ENCODE measurements at places on chromosomes 2 and 18.

- no peak for DNase-seq
Observed at GRCh38 chr2:200357845-200358244, 51.4 kb downstream of the SPATS2L start.

GRCh38 chr2:33122726-33123125, 176.0 kb downstream of the LTBP1 start:
- DNase-seq: no peak

DNA sequence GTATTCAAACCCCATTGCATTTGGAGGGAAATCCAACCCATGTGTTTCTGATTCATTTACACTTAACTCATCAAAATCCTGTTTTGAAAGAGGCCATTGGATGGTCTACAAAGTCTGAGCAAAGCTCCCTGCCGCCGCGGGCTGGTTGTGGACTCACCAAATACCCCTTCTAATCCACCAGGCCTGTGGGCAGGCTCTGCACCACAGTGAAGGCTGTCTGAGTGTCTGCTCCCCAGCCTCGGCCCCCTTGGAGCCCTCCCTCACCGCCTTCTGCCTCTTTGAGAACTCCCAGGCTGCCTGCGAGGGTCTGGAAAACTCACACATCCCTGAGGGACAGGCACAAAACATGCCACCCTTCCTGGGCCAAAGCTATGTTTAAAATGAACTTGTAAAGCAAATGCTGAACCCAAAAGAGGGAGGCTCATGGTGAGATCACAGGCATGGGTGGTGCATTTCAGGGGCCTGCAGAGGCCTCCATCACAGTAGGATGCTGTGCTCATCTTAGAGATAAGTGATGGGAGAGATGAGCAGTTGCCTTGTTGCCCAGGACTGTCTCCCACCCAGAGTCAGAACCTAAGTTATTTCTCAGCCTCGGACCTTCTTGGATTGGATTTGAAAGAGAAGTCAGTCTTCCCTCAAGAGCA, 225.0 kb downstream of the CYP26B1 start:
- DNase-seq: no peak

DNA sequence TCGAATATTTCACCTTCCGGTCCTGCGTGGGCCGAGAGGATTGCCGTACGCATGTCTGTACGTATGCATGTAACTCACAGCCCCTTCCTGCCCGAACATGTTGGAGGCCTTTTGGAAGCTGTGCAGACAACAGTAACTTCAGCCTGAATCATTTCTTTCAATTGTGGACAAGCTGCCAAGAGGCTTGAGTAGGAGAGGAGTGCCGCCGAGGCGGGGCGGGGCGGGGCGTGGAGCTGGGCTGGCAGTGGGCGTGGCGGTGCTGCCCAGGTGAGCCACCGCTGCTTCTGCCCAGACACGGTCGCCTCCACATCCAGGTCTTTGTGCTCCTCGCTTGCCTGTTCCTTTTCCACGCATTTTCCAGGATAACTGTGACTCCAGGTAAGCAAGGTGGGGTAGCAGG, at the start of gene SERPINB5:
Gene SERPINB5, plus strand, starts transcription at position 291 of the 400 bp plus-strand sequence. CDS start 7,471 bp downstream, outside the sequence.
- no peak for DNase-seq

DNA sequence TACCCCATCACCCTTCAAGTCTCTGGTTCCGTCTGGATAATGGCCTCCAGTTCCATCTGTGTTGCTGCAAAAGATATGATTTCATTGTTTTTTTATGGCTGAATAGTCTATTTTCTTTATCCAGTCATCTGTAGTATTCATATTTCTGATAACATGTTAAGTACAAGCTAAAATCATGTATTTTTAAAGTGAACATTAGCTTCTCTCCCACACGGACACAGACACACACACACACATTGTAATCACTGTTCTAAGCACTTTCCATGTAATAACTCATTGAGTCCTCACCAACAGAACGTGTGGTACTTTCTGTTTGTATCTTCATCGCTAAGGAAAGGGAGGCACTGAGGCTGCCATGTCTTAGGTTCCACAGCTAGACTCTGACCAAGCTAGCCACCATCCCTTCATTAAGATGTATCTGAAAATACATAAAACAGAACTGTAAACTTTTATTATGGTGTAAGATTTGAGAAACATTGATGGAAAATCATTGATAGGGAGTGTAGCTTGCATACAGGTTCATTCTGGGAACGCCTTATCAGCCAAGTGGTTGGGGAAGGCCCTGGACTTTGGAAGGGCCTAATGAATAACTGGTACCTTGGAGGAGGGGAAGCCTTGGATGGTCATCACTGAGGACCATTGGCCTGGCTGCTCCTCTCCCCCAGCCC, 8.1 kb downstream of the NCK2 start:
- no peak for DNase-seq

GRCh38 chr2:110955556-110955955, 165.2 kb upstream of the BCL2L11 start:
- no peak for DNase-seq

GRCh38 chr2:50335852-50336251, 696.1 kb downstream of the NRXN1 start:
- no peak for DNase-seq

GRCh38 chr2:58130238-58130637, 83.6 kb downstream of the VRK2 start:
- no peak for DNase-seq

DNA sequence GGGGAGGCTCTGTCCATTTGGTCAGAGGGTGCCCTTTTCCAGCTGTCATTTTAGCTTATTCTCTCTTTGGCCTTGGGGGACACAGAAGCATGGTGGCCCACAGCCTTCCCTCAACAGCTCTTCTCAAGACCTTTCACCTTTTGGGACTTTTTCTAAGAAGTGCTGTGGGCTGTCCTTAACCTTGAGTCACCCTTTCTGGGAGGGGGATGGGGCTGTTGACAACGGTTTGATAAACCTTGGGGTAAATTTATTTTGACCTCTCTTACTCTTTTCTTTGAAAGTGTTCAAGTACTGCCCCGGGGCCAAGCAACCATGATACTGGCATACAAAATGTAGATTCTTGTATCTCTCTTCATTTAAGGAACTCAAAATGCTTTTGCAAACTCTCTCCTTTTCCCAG, 13.7 kb downstream of the IGFBP5 start:
- no peak for DNase-seq

- no peak for DNase-seq
Observed at GRCh38 chr2:12223732-12224131, 477.3 kb downstream of the LPIN1 start.

DNA sequence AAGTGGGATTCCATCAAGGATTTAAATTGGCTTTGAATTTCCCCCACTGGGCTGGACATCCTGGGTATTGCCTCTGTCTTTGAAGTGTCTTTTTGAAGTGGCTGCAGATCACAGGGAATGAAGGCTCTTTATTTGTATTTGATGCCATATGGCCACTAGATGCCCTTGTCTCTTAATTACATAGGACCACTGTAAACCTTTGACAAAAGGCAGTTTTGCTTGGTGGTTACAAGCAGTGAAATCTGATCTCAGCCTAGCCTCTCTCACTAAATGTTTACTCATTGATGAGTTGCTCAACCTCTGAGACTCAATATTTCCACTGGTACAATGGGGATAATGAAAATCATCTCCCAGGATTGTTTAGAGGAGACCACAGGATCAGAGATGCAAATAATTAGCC, 102.2 kb downstream of the INSIG2 start:
- no peak for DNase-seq

DNA sequence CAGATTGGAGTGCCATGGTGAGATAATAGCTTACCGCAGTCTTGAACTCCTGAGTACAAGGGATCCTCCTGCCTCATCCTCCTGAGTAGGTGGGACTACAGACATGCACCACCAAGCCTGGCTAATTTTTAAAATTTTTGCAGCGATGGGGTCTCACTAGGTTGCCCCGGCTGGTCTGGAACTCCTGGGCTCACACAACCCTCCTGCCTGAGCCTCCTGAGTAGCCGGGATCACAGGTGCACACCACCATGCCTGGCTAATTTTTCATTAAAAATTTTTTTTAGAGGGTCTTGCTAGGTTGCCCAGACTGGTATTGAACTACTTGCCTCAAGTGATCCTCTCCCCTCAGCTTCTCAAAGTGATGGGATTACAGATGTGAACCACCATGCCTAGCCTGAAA, 27.8 kb downstream of the RAB31 start:
- DNase-seq: no peak

- DNase-seq: no peak
Observed at GRCh38 chr2:216261042-216261537, 111.2 kb downstream of the MARCHF4 start.

DNA sequence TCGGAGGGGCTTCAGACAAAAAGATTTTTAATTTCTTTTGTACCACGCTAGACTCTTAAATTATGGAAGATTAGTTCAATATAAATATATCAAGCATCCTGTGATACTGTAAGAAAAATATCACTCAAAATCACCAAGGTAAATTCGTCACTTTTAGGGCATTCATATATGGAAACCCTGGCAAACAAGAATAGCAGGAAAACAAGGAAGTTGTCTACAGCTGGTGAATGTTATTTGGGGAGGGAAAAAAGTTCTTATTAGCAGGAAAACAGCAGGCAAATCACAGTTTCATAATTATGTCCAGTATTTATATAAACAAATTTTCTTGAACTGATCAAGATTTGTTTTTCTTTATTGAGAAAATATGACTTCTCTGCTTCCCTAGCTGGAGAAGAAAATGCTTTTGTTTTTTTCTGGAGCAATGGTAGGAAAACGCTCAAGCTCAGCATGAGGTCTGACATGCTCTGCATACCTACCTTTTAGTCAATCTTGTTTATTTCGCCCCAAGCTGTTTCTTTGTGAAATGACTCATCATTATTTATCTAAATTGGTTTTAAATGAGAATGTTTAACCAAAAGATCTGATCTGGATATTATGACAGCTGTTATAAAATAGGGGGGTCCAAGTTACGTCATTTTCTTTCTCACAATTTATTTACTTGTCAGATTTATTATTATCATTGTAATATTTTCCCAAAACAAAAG, 14.7 kb downstream of the LINC00305 start:
- no peak for DNase-seq

DNA sequence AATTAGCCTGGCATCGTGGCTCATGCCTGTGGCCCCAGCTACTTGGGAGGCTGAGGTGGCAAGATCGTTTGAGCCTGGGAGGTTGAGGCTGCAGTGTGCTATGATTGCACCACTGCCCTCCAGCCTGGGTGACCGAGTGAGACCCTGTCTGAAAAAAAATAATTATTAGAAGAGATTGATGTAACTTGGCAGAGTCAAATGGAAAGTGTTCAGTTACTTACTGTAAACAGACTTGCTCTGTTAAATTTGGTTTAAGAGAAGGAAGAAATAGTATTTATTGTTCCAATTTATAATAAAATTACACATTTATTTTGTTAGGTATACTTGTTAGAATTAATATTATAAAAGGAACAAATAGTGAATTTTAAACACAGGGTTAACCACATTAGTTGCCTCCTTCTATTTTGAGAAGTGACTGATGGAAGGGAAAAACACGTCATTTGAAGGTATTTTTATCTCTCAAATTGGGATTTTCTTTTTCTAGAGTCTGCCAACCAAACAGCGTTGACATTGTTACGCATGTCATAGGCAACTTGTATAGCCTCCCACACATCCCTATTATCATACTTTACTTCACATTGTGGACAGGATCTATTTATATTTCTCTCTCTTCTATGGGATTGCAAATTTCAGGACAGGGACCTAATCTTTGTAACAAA, 118.8 kb upstream of the B3GNT2 start:
- no peak for DNase-seq

GRCh38 chr2:240426845-240427721, 8.4 kb upstream of the GPC1 start:
- no peak for DNase-seq

- no peak for DNase-seq
Observed at GRCh38 chr2:161010503-161011015, 149.7 kb upstream of the TANK start.

GRCh38 chr2:177906041-177906718, 166.4 kb downstream of the PDE11A start:
- DNase-seq: no peak

- no peak for DNase-seq
Observed at GRCh38 chr2:44348400-44348799, 12.9 kb downstream of the PREPL start.

- no peak for DNase-seq
Observed at GRCh38 chr18:54883816-54884604, 55.7 kb downstream of the RAB27B start.

GRCh38 chr2:180630756-180631155, 349.6 kb upstream of the UBE2E3 start:
- DNase-seq: no peak

GRCh38 chr2:124283096-124283495, 258.0 kb downstream of the CNTNAP5 start:
- no peak for DNase-seq

DNA sequence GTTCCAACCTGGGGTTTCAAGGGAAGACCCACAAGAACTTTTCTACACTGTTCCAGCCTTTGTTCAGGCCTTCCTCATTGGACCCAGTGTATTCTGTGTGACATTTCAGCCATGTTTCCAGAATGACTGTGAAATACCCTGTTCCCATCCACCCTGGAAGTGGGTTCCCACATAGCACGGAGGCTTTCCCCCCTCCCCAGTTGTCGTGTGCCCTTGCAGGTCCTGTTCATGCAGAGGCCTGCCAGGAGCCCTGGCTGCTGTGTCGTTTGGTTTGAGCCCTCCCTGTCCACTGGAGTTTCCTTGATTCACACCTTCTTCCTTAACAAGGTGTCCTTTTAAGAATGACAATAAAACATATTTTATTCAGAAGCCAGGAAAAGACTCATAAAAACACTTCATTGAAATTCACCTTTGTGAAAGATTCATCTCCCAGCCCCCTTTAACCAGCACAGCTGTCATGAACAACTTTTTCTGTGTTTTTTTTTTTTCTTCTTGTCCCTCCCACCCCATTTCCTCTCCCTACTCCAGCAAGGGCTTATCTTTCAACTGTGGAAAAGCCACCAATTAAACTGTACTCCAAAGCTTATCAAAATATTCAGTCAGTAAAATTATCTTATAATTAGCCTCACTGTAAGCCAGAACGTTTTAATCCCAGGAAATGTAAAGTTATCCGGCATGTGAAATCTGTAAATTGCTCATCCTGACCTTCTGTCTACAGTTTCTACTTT, 106.4 kb downstream of the ACOXL start:
- DNase-seq: no peak

DNA sequence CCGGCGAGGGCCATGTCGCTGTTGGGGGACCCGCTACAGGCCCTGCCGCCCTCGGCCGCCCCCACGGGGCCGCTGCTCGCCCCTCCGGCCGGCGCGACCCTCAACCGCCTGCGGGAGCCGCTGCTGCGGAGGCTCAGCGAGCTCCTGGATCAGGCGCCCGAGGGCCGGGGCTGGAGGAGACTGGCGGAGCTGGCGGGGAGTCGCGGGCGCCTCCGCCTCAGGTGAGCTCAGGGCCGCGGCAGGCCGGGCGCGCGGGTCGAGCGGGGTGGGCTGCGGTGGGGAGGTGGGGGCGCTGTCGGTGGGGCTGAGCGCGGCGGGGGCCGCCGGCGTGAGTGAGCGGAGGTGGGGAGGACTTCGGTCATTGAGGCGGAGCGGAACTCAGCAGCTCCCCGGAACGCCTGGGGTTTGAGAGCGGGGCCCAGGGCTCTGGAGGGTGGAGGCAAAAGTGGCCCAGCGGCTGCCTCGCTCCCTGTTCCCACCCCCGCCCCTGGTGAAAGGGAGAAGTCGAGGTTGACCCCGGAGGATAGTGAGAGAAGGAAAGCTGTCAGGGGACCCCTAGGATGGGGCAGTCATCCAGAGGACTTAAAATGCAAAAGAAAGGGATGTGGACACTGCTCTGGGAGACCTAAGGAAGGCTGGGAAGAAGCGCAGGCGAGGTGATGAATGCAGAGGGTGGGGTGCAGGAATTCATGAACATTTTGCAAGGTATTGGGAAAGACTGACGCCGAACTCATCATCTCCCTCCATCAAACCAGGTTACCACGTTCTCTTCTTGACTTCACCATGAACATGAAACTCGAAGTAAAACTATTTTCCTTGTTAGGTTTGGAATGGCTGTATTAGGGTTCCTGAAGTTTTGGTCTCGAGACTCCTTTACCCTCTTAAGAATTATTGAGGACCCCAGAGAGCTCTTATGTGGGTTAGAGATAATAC, 633 bp downstream of the MALT1 start:
- peak; percentile 73 for DNase-seq
